ENCODE measurements at places on chromosomes 5 and 9.

- no peak for DNase-seq
These were observed 59.7 kb upstream of the SNCAIP start for GRCh38 chr5:122252319-122252718.

DNA sequence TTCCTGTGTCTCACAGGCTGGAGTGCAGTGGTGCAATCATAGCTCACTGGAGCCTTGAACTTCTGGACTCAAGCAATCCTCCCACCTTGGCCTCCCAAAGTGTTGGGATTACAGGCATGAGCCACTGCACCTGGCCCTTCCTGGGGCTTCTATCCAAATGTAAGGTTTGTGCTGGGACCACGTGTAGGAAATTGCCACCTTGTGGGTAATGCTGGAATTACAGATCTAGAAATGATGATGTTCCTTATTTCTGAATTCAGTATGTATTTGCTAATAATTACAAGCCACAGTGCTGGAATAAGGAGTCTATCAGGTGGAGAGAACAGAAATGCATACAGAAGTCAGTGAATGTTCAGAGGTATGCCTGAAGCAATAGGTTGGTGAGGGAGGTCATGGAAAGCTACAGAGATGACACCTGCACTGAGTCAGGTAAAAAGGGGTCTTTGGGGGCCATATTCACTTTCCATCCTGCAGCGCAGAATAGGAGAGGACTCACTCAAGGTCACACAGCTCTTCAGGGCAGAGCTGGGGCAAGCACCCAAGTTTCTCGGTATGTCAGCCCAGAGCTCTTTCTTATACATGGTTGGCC is 8.8 kb upstream of the IGFBPL1 start:
- no peak for DNase-seq

DNA sequence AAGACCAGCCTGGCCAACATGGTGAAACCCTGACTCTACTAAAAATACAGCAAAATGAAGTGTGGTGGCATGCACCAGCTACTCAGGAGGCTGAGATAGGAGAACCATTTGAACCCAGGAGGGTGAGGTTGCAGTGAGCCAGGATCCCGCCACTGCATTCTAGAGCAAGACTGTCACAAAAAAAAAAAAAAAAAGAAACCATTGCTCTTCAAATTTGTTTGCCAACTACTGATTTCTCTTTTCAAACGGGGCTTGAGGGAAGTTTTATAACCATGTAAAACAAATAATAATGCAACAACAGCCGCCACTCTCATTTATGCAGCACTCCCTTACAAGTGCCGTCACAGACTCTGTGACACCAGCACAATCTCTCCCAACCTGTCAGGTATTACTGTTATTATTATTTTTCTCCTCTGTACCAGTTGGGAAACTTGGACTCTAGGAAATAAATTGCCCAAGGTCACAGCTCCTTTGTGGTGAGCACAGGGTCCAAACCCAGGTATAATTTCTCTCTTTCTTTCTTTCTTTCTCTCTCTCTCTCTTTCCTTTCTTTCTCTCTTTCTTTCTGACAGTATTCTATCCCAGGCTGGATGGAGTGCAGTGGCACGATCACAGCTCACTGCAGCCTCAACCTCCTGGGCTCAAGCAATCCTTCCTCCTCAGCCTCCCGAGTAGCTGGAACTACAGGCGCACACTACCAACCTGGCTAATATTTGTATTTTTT is 25.4 kb downstream of the SERINC5 start:
- no peak for DNase-seq

DNA sequence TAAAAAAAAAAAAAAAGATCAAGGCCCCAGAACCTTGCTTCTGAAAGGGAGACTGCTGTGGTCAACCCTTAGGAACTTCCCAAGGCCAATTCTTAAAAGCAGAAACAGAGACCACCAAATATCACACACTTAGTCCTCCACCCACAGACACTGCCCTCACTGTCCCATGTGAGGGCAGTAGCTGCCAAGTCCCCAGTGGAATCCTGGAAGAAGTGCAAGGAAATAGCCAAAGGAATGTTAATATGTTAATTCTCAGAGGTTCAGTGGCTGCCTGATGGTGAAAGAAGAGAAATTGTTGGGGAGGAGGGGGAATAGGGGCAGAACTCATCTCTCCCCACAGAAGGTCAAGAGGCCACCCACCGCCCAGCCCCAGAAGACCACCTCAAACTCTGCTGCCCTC is 23.1 kb downstream of the FSTL4 start:
- DNase-seq: no peak

- no peak for DNase-seq
These were observed 260.8 kb upstream of the TNC start for GRCh38 chr9:115378758-115379157.
